Muscle of back (tissue), 13 donors: ENCODE measurements at places on chromosomes 3 and 15.

DNA sequence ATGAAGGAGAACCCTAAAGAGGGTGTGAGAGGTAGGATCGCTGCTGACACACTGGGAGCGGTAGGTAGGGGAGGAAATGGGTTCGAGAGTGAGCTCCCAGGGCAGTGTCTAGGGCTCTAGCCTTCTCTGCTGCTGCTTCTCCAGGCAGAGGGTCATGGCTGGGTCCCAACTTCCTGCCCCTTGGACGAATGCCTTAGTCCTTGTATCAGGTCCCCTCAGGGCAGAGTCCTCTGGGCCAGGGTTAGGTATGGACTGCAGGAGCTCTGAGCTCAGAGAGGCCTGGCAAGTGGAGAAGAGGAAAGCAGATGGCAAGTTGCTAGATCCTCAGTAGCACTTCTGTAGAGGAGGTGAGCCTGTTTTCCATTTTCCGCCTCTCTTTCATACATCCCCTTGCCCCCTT lies 2.9 kb downstream of the CORO2B start:
- no peak for DNase-seq

DNA sequence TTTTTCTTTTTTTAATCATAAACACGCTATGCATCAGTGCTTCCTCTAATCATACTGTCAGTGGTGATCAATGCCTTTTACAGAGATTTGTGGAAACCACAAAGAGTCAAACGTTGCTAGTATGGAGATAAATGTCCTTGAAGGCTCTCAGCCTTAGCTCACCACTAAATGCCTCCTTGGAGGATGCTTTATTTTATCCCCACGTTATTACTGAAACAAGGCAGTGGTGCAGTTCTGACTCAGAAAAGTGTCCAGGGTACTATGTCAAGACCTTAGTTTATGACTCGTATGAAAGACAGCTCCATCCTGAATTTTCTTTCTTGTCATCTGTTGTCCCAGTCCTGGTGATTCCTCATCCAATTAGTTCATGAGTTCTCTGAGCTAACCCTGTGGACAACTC lies 1146.7 kb downstream of the IGSF11 start:
- no peak for DNase-seq

- peak; percentile 52 for DNase-seq
These were observed 93.2 kb upstream of the AGTR1 start for GRCh38 chr3:148604270-148605085.

- no peak for DNase-seq
These were observed 276.0 kb downstream of the UACA start for GRCh38 chr15:70487387-70487740.

DNA sequence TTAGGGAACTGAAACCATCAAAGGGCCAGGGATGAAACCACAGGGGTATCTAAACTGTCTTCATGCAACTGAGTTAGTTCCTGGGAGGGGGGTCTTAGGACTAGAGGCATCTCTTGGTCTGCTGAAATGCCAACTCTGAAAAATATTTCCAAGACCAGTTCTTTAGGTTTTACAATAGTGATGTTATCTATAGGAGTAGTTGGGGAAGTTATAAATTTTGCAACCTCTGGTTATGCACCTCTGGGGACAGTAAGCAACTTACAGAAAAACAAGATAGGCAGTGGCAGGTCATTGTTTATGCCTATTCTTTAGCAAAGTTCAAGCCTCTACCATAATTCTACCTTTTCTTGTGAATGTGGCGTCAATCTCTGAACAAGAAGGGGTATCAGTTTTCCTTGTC lies 60.5 kb upstream of the MINAR1 start:
- no peak for DNase-seq

- DNase-seq = peak; percentile 89
These were observed 276.6 kb upstream of the GADL1 start for GRCh38 chr3:31170932-31171670.
